Activated CD4-positive, alpha-beta T cell treated with anti-CD3 and anti-CD28 coated beads, Interleukin-2, amount 50 U/mL, for 16 hours (primary cell): ENCODE measurements at places on chromosomes 16 and 17.

DNA sequence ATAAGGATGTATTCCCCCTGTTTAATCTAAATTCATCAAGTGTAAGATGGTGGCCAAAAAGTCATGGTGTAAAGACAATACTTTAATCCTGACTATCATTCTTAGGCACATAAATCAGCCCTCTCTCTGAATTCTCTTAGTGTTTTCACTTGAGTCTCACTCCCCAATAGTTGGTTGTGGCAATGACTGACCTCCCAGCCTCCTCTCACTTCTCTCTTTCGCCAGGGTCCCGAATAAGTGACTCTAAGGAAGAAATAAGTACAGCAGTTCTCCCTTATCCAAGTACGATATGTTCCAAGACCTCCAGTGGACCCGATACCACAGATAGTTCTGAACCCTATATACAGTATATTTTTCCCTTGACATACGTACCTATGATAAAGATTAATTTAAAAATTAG lies 335.3 kb downstream of the MAF start:
- no peak for DNase-seq

DNA sequence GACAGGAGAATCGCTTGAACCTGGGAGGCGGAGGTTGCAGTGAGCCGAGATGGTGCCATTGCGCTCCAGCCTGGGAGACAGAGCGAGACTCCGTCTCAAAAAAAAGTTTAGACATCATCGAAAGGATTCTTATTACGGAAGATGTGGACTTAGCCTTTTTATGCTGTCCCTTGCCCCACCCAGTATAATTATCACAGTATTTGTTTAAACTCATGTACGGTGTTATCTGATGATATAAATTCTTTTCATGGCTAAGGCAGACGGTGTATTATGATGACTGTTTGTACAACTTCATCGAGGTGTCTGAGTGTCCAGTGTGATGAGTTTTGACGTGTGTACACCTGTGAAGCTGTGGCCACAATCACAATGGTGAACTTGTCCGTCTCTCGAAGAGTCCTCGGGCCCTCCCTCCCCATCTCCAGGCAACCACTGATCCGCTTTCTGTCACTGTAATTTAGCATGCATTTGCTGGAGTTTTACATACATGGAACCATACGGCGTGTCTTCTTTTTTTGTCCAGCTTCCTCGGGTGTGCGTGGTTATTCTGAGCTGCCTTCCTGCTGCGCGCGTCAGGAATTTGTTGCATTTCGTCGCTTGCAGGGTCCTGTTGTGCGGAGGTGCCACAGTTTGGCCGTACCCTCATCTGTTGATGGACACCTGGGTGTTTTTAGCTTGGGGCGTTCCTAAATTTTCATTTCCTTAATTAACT lies 26.2 kb downstream of the BAIAP2 start:
- no peak for DNase-seq

DNA sequence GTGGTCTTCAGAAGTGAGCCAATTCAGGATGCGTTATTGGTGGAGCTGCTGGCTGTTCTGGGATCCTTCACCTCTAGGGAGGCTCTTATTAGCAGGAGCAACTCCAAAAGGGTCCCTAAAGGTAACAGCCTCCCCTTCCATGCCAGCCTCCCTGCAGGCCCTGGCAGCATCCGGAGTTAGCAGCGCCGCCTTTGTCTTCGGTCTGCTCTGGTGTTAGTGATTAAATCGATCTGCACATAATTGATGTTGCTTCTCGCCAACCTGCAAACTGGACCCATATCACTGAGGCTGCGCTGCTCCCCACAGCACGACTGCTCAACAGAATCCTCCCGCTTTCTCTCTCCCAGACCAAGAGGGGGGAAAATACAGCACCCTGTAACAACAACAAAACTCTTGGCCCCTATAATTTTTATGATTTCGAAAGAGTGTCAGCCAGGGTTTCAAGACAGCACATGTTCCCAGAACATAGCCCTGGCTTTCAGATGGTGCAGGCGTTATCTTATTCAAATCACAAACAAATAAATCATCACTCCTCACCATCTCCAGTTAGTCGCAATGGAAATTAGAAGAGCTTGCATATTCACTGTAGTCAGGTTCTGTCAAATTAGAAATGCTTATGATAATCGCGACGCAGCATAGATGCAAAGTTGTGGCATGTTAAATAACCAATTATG lies 76.0 kb downstream of the IRX3 start:
- DNase-seq, result no peak

DNA sequence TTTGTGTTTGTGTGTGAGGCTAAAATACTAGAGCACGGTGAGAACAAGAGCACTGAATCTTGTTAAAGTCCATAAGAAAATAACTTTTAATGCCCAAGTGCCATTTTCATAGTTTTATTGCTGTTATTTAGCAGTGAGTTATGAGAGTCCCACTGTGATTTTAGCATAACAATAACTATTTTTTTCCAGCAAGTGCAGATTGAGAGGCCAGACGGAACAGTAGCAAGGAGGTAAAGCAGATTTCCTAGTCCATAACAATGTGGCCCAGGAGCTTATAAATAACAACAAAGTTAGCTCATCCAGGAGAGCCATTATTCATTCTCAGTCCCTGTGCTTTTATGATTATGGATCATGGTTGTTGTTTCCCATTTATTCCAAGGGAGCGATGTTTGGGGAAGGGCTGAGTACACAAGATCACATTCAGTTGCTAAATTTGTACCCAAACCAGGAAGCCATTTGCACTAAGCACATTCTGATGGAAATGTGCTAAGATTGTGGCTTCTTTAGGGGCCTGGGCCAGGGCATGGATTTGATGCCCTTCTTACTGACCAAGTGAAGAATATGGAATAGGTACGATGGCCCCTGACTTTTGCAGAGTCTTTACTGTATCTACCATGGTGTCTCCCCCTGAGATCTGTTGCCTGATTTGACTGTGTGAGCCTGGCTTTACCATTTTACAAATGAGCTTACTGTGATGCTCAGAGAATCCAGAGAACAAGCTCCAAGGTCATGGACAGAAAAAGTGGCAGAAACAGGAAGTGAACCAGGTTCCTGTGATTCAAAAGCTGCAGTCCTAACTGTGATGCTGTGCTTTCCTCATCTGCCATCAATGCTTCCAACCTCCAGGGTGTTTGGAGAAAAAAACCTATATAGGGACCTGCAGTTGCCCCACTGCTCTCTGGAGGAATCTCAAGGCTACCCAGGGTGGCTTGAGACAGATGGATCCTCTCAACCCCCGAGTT lies 204.7 kb upstream of the HSBP1 start:
- no peak for DNase-seq

DNA sequence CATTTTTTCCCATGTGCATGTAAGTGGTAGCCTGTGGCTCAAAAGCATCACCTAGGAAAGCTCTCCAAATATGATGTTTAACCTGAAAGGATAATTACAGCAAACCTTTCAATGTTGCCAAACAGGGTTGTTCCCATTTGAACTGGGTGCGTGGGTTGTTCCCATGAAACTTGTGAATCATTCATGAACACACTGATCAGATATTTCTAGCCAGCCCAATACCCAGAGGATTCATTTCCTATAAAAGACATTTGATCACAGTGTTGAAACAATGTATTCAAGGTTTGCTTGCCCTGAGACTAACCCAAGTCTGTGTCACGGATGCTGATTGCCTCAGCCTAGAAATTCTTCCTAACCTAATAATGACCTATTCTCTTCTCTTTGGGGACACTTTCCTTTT lies 12.9 kb downstream of the KRT39 start:
- no peak for DNase-seq

GRCh38 chr17:56203430-56203829 lies 50.2 kb downstream of the ANKFN1 start:
- DNase-seq, result peak; percentile 3

- DNase-seq, result no peak
These were observed 674 bp downstream of the ZNF821 start for GRCh38 chr16:71883168-71883848.

DNA sequence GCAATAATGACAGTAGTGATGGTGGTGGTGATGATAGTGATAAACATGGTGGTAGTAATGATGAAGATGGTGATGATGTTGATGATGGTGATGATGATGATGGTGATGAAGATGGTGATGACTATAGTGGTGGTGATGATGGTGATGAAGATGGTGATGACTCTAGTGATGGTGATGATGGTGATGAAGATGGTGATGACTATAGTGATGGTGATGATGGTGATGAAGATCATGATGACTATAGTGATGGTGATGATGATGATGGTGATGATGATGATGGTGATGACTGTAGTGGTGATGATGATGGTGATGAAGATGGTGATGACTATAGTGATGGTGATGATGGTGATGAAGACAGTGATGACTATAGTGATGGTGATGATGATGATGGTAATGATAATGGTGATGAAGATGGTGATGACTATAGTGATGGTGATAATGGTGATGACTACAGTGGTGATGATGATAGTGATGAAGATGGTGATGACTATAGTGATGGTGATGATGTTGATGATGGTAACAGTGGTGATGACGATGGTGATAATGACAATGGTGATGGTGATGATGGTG lies 35.6 kb downstream of the DYNLRB2 start:
- DNase-seq, result no peak

GRCh38 chr16:55341681-55342080 lies 17.7 kb downstream of the IRX6 start:
- DNase-seq, result no peak

DNA sequence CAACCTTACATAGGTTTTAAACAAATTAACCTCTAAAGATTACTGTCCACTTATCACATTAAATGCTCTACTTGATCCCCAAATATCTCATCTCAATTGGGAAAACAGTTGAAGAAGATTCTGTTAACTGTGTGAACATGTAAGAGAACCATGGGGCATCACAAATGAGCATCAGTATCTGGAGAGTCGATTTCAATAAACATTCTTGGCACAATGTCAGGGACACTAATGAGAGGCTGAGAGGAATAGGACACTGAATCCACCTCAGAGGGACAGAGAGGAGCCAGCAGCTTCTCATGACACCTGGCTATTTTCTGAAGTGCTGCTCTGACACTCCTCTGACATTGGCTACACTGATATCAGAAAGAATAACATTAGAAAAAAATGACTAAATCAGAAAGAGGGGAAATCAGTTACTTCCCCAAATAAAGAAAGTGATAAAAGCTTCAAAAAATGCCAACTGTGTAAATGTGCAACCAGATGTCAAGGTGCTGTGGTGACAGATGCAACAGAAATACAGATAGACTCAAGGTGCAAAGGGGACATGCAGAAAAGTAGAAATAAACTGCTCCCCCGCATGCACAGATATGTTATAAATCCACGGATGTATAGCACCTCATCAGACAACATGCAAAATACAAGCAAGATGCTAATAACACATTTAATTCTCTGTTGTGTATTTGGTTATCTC lies 67.4 kb downstream of the SNX11 start:
- no peak for DNase-seq

DNA sequence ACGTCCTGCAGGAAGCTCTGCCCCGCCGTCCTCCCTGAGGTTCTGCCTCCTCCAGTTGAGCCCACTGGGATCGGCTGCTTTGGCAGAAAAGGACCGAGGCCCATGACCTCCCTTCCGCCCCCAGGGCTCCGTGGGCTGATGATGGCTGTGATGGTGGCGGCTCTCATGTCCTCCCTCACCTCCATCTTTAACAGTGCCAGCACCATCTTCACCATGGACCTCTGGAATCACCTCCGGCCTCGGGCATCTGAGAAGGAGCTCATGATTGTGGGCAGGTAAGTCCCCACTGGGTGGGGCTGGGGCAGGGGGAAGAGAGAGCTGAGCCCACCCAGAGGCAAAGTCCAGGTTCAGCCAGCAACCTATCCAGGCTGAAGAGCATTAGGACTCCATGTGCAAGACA lies 61.1 kb downstream of the SLC5A11 start:
- DNase-seq, result no peak

DNA sequence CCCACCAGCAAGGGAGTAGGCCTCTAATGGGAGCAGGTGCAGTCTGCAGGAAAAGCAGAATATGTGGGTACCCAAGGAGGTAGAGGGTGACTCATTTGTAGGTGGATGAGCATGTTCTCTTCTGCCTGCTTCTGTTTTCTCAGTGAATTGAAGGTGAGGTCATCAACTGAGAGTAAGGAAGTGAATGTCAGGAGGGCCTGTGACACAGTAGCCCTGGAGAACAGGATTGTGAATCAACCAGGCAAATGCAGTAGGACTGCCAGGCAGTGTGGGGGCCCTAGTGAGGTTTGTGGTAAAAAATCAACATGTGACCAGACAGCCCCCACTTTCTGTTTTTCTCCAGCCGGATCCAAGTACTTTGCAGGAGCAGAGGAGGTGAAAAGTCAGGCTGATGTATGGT lies 150.5 kb upstream of the SOX9 start:
- DNase-seq, result no peak

GRCh38 chr17:28086519-28086918 lies 44.0 kb downstream of the NLK start:
- no peak for DNase-seq

DNA sequence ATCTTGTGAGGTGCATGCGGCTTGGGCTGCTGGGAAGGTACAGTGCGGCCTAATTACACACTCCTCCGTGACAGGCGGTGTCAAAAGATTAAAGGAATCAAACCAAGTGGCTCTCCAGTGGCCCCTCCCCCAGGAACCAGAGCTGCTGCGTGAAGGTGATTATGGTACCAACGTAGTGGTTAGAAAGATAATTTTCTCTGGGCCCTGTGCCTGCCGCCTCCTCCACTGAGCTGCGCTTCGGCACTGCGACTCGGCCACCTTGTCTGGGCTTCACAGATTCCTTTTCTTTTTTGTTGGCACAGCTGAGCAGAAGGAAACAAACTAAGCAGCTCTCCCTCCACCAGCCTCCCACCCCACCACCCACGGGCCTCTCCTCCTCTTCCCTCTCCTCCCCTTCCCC lies 113.2 kb upstream of the SDK2 start:
- DNase-seq, result no peak

DNA sequence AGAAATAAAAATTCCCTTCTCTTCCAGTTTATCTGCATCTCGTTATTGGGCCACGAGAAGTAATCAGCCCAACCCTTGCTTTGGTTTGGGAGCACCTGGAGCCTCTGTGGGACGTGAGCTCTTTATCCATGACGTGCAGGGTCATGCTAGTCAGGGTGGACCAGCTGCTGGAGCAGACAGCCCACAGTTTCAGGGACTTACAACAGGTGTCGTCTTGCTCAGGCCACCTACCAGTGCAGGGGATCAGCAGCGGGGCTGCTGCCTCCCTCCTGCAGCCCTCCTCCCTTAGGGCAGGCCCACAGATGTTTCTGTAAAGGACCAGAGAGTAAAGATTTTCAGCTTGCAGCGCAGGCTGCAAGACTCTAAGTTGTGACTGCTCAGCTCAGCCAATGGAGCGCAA lies 16.9 kb downstream of the ADAD2 start:
- no peak for DNase-seq

DNA sequence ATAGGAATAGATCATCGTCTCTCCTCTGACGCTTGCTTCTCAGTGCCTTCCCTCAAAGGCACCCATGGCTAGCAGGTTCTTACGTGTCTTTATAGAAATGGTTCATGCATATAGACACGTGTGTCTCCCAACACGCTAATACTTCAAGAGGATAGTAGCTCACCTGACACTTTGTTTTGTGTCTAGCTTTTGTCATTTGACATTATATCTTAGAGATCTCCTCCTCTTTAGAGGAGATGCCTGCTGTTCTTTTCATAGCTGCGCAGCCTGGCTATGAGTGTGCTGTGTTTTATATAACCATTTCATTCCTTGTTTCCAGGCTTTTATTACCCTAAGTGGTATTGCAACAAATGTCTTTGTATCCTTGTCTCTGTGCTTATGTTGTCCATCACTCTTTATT lies 411.7 kb downstream of the CPPED1 start:
- DNase-seq, result no peak
